ENCODE measurements at places on chromosomes 7 and 10. TPM values are rescaled to one million over a fixed set of nuclear protein-coding genes. Genes with fewer than 3 reads are reported as not detected.

The PAPSS2 gene
- 28.4 TPM for polyA plus RNA-seq

- H3K4me1 ChIP-seq: no peaks in the 10 kb centered on the region
- no peak overlapping the region for H3K27ac ChIP-seq
- peaks cover 13% of the 10 kb centered on the region for H3K27me3 ChIP-seq
- peak; percentile 41 for DNase-seq
- H3K4me3 ChIP-seq: peak overlapping the region; percentile 21
- H3K36me3 ChIP-seq: no peaks in the 10 kb centered on the region
Measured at GRCh38 chr7:28408105-28408959, 4.0 kb upstream of the CREB5 start.

DNA sequence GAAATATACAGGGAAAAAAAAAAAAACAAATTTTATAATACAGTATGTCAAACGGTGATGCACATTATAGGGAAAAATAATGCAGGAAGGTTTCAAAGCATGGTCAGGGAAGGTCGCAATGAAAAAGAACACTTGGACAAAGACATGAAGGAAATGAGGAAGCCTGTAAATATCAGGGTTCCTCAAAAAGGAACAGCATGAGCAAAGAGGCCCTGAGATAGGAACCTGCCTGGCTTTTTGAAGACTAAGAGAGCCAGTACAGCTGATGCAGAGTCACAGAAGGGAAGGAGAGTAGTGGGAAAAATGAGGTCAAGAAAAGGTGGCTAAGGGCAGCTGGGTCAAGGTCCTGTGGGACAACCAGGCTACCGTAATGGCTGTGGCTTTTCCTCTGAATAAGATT lies 1.9 kb downstream of the VPS41 start:
- H3K27ac ChIP-seq: no peak overlapping the region
- H3K4me3 ChIP-seq: no peak overlapping the region
- H3K36me3 ChIP-seq: no peaks in the 10 kb centered on the region
- H3K4me1 ChIP-seq: peaks cover 4% of the 10 kb centered on the region
- H3K27me3 ChIP-seq: no peaks in the 10 kb centered on the region
- no peak for DNase-seq

DNA sequence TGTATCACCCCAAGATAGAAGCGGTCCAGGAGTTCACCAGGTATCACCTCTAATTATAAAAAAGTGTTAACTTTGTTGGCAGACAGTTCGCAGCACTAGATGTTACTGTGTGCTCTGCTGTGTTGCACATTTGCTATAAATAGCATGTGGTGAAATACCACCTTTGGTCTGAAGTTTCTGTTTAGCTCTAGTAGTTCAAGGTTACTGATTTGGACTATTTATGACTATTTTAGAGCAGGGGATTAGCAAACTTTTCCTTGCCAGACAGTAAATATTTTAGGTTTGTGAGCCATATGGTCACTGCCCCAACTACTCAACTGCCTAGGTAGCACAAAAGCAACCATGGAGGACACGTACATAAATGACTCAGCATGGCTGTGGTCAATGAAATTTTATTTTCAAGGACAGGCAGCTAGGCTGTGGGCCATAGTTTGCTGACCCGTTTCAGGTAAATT lies 16.5 kb downstream of the DENND10 start:
- H3K27ac ChIP-seq: peak overlapping the region; percentile 78

DNA sequence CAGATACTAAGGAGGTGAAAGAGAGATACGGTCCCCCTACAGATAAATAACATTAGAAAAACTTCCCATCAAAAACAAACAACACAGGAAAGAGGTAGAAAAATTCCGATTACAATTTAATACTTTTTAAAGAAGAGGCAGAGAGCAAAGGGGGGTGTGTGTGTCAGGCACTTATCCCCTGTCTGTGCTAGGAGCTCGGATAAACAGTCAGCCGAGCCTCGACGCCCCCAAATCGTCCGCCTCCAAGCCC lies 3.6 kb downstream of the PAX2 start:
- no peak overlapping the region for H3K27ac ChIP-seq
- H3K4me1 ChIP-seq: no peaks in the 10 kb centered on the region
- H3K27me3 ChIP-seq: peaks cover 19% of the 10 kb centered on the region
- no peak overlapping the region for H3K4me3 ChIP-seq

Data from small intestine (tissue), 16 donors.